ENCODE measurements at places on chromosomes 5 and 9. TPM values are rescaled to one million over a fixed set of nuclear protein-coding genes. Genes with fewer than 3 reads are reported as not detected.

- DNase-seq, result peak; percentile 31
Measured at GRCh38 chr9:36136272-36136893, at the start of gene GLIPR2. GLIPR2 (plus strand) TSS chr9:36136733; CDS start chr9:36136779, 46 bp downstream.

DNA sequence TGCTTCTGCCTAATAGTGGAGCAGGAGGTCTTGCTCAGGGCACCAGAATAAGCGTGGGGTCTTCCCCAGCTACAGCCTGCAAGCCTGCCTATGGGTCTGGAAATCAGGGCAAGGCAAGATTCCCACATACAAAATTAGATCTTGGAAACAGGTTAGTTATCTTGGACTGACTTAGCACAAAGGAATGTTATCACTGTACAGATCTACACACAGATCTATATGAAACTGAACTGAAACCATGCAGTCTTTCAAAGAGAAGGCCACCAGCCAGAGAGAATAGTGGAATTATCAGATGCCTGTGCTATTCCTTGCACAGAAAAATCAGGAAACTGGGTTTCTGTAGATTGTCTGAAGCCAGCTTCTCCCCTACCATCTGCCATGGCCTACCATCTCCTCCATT, 585.7 kb downstream of the ACTL7B start:
- DNase-seq, result no peak

FBXO38 gene
- 15.0 TPM for total RNA-seq

GRCh38 chr5:154795235-154795596, 40.0 kb downstream of the LARP1 start:
- DNase-seq, result no peak

PDGFRB gene
- total RNA-seq, result 5.6 TPM

- no peak for DNase-seq
Measured at GRCh38 chr5:156942064-156942463, 21.0 kb downstream of the TIMD4 start.

GRCh38 chr9:123562844-123563346, 206.9 kb downstream of the CRB2 start:
- no peak for DNase-seq

PCDHB9 gene
- total RNA-seq, result not detected

DOK3 gene
- total RNA-seq, result 4.5 TPM

SHISAL2B gene
- not detected for total RNA-seq

PCDHB16 gene
- total RNA-seq, result 1.3 TPM

NTNG2 gene
- 0.95 TPM for total RNA-seq
